ENCODE measurements at places on chromosomes 12 and 14.

GRCh38 chr14:66072190-66073084, 413.7 kb upstream of the CCDC196 start:
- no peak for DNase-seq

- no peak for DNase-seq
Measured at GRCh38 chr12:6367065-6367968, 8.0 kb downstream of the SCNN1A start.

GRCh38 chr12:57868851-57869268, 22.3 kb upstream of the CTDSP2 start:
- no peak for DNase-seq

DNA sequence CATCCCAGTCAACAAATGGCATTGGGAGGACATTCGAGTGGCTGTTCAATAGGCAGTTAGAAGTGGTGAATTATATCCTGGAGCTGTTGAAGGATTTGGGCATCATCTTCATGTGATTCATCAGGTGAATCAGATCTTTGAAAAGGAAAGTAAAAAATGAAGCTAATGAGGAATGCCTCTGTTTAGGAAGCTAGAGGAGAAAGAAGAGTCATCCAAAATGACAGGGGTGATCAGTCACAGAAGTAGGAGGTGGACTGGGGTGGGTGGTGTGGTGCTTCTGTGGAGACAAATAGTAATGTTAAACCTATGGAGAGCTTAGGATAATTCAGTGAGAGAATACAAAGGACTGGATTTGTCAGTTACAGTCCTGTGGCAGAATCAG, 32.7 kb downstream of the DIP2B start:
- no peak for DNase-seq

- no peak for DNase-seq
Measured at GRCh38 chr12:120367924-120368788, 808 bp downstream of the MSI1 start.

DNA sequence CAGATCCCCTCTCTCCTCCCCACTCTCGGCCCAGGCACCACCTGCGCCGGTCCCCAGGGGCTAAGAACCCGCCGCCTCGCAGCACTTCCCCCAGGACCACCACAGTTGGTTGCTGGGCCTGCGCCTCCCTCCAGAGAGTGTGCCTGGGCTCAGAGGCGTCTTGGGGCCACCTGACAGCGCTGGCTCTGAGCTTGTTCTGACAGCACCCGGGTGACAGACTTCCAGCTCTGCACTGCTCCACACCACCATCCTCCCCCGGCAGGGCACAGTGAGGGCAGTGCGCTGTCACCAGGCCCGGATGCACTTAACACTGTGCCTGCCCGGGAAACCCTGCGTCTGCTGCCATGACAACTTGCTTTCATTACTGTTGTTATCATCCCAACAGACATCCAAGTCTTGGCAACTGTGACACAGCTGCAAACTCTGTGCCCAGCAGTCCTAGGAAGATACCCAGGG, 6.6 kb downstream of the BRF1 start:
- DNase-seq, result no peak

GRCh38 chr14:40697231-40697630, 909.4 kb upstream of the LRFN5 start:
- DNase-seq, result no peak

GRCh38 chr12:54211920-54212319, 23.1 kb upstream of the SMUG1 start:
- no peak for DNase-seq

DNA sequence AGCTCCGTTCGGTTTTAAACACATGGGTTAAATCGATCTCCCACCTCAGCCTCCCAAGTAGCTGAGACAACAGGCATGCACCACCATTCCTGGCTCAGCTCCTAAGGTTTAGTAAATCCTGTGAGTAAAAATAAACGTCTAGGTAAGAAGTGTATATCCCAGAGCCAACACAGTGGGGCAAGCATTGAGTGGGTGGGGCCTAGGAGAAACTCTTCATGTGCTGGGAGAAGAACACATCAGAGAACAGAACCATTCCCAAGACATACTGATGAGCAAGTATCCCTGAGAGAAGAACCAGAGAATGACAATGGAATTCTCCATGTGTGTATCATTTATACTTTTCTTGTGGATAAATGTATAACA, 86.3 kb downstream of the SEC23A start:
- DNase-seq, result no peak

DNA sequence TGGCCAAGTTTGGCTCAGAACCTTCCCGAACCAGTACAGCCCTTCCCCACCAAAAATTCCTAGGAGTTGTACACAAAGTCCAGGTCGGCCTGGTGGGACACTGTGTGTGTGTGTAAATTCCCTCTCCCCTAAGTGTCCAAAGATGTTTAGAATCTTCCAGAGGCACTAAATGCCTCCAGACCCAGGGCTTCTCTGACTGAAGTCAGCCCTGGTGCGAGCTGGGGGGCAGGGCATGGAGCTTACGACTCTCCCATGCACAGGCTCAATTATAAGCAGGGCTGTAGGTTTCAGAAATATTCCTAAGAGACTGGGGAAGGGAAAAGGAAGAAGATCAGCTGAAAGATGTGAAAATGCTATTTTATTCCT, 106.9 kb upstream of the ATF7IP start:
- no peak for DNase-seq

DNA sequence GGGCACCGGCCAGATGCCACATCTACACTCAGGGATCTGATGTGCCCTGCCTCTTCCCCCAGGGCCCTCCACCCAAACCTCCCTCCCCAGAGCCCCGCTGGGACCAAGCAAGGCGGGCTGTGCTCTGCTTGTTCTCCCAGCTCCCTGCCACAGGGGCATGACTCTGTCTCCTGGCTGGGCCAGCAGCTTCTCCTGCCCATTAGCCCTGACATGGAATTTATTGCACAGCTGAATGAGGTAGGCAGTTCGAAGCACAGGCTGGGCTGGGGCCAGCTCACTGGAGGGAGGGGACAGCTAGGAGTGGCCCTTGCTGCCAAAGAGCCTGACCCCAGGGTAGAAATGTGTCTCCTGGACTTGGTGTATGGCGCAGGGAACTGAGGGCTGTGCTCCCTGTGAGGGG, 42.4 kb downstream of the ARL6IP4 start:
- DNase-seq, result no peak

DNA sequence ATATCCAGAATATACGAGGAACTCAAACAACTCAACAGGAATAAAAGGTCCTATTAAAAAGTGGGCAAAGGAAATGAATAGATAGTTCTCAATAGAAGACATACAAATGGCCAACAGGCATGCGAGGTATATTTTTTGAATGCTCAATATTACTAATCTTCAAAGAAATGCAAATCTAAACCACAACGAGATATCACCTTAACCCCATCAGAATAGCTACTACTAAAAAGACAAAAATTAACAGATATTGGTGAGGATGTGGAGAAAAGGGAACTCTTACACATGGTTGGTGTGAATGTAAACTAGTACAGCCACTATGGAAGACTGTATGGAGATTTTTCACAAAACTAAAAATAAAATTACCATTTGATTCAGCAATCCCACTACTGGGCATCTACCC, 99.2 kb downstream of the TMEM260 start:
- DNase-seq, result no peak

- DNase-seq, result no peak
Measured at GRCh38 chr12:108792361-108793292, 61.3 kb upstream of the CORO1C start.

- no peak for DNase-seq
Measured at GRCh38 chr12:46468813-46469212, 96.2 kb upstream of the SLC38A2 start.

DNA sequence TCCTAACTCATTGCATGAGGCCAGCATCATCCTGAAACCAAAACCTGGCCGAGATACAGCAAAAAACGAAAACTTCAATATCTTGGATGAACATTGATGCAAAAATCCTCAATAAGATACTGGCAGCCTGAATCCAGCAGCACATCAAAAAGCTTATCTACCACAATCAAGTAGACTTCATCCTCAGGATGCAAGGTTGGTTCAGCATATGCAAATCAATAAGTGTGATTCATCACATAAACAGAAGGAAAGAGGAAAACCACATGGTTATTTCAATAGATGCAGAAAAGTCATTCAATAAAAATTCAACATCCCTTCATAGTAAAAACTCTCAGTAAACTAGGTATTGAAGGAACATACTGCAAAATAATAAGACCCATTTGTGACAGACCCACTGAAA, 56.5 kb upstream of the PPFIA2 start:
- no peak for DNase-seq

GRCh38 chr12:117101953-117102799, 3.0 kb upstream of the TESC start:
- no peak for DNase-seq

GRCh38 chr12:26056335-26056734, 68.5 kb downstream of the BHLHE41 start:
- no peak for DNase-seq

- DNase-seq, result no peak
Measured at GRCh38 chr12:103494734-103495468, 867 bp downstream of the C12orf42 start.

GRCh38 chr12:105522166-105522825, 191.8 kb downstream of the C12orf75 start:
- no peak for DNase-seq

DNA sequence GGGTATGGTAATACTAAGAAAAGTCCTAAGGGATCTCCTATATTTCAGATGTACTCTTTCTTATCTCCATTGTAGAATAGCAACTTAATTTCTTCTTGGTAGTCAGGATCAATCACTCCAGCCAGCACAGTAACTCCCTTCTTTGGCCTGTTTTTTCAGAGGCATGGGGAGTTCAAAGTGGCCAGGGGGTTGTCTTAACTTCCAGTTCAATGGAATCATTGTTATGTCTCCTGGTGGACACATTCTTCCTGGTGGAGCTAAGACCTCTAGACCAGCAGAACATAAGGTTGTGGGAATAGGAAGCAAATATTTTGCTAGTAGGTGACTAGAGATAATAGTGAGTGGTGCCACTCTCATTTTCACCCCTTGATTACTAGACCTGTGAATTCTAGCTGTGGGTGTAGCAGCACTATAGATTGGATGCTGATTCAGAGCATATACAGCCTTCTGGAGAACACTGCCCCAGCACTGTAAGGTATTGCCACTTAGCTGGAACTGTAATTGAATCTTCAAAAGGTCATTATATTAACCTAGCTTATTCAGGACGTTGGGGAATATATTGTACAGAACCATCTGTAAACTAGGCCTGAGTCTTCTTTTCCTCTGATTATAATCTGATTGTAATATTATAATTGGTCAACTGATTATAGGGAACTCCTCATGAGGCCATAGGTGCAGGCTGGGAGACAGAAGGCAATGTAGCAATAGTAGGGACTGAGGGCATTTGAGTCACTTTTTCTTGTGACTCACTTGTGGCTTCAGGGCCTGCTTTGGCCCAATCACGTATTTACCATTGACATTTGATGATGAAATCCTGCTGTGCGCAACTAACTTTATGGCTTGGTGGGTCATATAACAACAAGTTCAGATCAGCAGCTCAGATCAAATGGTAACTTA, 60.2 kb upstream of the ATP2B1 start:
- DNase-seq, result no peak

DNA sequence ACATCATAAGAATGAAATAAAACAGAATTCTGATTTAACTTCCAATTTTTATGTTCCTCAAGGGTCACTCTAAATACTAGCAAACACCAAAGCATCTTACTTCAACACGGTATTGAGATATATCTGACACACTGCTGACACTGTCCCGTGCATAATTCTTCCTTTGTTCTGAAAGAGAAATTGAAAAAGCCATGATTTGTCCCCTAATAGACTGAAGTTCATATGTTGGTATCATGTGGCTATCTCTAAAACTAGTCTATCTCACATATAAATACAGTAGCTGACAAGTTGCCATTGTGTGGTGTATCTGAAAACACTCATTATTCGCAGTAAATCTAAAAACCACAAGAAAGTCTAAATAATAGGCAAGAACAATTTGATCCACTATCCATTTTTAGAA, 118.4 kb downstream of the EPS8 start:
- no peak for DNase-seq

- no peak for DNase-seq
Measured at GRCh38 chr12:83664650-83665049, 977.9 kb downstream of the TMTC2 start.

- DNase-seq, result no peak
Measured at GRCh38 chr14:31962920-31963319, 114.2 kb upstream of the ARHGAP5 start.

GRCh38 chr14:64556526-64556925, 6.8 kb downstream of the PPP1R36 start:
- no peak for DNase-seq

DNA sequence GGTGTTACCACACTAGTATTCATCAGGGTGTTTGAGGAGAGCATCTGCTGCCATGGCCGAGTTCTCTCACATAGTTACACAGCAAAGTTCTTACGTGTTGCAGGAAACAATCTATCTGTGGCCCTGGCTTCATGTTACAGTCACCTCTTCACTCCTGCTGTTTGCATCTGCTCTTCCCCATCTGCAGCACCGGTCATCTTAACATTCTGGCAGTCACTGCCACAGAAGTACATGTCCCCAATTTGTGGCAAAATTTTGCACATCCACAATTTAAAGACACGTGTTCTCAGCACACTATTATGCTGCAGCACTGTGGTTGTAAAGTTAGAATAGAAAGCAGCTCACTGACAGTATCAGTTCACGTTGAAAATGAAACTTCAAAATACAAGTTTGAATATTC, 23.2 kb downstream of the MAPK1IP1L start:
- DNase-seq, result no peak

DNA sequence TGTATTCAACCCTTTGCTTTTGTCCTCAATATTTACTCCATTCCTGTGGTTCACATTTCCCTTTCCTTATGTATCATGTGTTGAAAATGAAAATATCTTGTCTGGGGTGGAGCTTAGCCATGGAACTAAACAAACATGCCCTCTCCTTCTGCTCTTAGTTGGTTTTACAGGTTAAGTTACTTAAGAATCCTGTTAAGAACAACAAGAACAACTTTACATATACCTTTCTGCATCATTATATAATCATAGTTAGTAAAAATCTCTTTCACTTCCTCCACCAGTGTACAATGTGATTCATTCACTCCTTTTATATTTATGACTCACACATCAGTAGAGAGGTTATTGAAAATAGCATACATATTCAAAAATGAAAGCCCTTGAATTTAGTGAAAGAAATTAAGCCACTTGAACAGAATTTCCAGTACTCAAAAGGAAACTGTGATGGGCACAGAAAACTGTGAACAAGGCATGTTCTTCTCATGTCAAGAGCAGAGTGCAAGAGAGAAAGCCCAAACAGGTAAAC, 307.7 kb downstream of the CCDC91 start:
- DNase-seq, result no peak

- DNase-seq, result no peak
Measured at GRCh38 chr14:24982472-24983155, 67.3 kb downstream of the STXBP6 start.

GRCh38 chr12:16603916-16604575, 1.9 kb downstream of the LMO3 start:
- no peak for DNase-seq

- DNase-seq, result no peak
Measured at GRCh38 chr12:39372204-39372925, 70.6 kb downstream of the KIF21A start.

DNA sequence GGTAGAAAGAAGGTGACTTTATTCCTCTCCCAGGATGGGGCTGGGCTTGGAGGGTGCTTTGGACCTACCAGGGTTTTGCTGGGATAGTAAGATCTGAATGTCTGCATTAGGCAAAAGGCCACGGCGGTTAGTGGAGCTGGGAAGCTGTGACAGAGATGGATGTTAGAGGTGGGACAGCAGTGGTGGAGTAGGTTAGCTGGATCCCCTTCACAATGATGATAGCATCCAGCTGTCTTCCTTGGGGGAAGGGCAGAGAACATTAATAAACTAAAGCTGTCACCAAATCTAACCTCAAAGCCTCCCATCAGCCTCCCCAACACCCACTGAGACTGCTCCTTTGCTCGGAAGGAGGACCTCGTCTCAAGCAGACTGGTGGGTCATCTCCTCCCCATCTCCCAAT, 104.8 kb downstream of the GPATCH2L start:
- DNase-seq, result no peak

GRCh38 chr12:93902736-93903562, 225.8 kb downstream of the CRADD start:
- DNase-seq, result no peak
